Progenitor cell of endocrine pancreas (in vitro differentiated cells): ENCODE measurements at places on chromosomes 12 and 14.

GRCh38 chr14:77086951-77087350 is 11.1 kb upstream of the CIPC start:
- no peak for DNase-seq

DNA sequence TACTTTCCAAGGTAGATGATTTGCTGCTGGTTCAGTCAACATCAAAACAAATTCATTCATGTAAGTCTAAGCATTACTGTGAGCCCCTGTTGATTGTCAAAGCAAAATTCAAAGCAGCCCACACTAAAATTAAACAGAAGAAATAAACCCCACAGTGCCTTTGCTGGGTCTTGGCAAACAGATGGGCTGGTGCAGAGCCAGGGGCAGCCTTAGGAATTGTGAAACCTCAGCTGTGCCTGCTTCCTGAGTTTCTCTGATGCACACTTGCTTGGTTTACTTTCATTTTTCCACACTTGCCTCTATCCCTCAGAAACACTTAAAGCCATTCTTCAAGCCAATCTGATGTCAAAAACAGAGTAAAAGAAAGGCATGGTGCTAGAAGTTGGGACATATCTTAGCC is 6.6 kb upstream of the PLEKHG7 start:
- DNase-seq = no peak

- no peak for DNase-seq
Measured at GRCh38 chr14:61213191-61213621, 67.9 kb downstream of the TMEM30B start.

GRCh38 chr12:127503246-127503645 is 763.7 kb upstream of the TMEM132C start:
- DNase-seq = no peak

DNA sequence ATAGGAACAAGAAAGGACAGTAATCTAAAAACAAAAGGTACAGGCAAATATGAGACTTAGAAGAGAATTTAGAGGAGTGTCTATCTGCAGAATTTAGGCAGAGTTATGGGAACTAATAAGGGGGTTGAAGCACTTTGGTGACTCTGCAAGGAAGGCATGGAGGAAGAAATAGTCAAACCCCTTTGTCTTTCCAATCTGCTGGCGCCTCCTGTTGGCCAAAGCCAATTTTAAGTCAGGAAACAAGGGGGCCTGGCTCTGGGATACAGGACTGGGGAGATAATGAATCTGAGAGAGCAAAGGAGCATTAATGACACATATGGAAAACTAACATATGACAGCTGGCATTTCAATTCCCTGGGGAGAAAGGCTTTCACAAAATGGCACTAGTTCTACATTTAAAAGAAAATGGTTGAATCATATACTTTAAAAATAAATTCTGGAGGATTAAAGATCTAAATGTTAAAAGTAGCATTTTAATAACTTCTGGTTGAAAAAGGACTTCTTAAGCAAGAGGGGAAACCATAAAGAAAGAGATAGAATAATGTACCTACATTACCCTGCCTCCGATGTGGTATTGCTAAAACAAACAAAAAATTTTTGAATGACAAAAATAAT is 48.5 kb upstream of the CSRP2 start:
- no peak for DNase-seq

GRCh38 chr12:90004319-90005074 is 295.9 kb upstream of the ATP2B1 start:
- no peak for DNase-seq

GRCh38 chr12:75666939-75667334 is 155.5 kb upstream of the KRR1 start:
- DNase-seq = no peak

DNA sequence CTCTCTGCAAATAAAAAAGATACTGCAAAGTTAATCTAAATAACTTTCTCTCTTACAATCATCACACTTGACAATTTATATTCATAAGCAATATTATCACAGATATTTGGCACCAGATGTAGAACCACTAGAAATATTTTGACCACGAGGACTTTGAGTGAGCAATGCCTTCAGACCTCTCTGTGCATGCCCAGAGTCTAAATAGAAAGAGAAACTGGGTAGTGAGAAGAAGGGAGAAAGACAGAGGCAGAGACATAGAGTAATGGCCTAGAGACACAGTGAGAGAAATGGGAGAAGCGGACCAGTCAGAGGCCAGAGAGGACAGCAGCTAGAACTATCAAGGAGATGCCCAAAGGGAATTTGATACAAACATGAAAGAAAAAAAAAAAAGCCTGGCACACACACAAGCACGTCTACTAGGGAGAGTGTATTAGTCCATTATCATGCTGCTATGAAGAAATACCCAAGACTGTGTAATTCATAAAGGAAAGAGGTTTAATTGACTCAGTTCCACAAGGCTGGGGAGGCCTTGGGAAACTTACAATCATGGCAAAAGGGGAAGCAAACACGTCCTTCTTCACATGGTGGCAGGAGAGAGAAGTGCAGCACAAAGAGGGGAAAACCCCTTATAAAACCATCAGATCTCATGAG is 41.1 kb downstream of the BMP4 start:
- DNase-seq = no peak

DNA sequence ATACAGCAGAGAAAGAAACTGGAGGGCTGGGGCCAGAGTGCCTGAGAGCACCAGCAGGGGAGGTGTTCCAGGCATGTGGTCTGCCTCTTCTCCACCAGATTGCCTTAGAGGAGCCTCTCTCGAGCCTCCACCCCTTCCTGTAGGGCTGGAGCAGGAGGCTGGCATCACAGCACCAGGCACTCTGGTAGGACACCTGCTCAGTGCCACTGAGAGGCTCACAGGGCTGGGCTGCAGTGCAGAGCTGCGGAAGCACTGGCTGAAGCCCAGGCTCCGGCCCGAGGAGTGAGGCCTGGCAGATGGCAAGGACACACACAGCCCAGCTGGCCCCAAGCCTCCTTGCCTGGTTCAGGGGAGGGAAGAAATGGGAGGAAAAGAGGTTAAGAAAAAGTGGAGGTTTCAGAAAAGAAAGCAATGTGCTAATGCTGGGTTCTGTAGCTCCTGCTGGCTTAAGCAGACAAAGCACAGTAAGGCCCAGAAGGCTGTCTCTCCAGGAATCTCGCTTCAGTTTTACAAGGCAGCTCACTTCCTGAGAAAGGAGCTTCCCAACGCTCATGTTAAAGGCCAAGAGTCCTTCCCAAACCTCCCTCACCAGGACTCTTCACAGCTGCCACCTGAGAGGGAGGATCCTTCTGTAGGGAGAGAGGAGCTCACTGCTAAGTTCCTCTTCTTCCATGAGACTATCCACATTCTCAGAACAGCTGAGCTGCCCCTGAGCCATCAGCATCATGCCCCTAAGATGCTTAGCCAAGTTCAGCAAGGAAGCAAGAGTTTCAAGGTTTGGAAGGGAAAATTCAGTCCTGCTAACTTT is 23.8 kb downstream of the SPTB start:
- DNase-seq = no peak

DNA sequence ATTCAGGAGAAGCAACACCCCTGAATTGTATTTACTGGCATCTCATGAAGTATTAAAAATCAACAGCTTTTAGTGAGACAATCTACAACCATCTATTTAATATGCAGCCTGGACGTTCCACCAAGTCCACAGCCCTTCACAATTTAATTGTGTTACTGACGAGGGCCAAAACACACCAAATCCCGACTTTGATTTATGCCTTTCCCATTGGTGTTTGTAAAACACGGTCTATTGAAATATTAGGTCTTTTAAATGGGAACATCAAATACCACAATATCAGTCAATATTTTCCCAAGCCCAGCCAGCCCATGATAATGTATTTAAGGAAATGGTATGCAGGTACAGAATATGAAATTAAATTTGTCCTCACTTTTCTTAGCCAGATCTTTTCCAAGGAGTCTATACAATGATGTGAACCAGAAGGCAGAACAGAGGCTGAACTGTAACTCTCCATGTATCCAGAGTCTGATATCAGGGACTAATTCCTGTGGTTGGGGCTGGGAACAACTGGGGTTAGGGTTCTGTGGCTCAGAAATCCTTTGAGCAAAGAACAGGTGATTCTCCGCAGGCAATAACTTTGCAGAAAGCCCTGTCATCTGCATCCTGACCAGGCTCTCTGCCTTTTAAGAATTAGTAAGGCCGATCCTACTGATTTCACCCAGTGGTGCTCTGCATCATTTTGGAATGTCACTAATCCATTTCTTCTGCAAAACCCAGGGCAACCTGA is 179.3 kb upstream of the GZMB start:
- DNase-seq = no peak

- DNase-seq = no peak
Measured at GRCh38 chr14:54585214-54585613, 18.3 kb downstream of the SAMD4A start.
